Cortex of kidney (tissue), 1 donor: ENCODE measurements at places on chromosomes 4 and X.

- DNase-seq = no peak
Observed at GRCh38 chr4:39657465-39657864, 18.8 kb upstream of the SMIM14 start.

GRCh38 chrX:118862091-118862490 lies 38.5 kb downstream of the ZCCHC12 start:
- DNase-seq = no peak

- no peak for DNase-seq
Observed at GRCh38 chr4:89797117-89797516, 39.8 kb downstream of the SNCA start.

GRCh38 chrX:38817004-38817703 lies 15.9 kb downstream of the MID1IP1 start:
- no peak for DNase-seq

DNA sequence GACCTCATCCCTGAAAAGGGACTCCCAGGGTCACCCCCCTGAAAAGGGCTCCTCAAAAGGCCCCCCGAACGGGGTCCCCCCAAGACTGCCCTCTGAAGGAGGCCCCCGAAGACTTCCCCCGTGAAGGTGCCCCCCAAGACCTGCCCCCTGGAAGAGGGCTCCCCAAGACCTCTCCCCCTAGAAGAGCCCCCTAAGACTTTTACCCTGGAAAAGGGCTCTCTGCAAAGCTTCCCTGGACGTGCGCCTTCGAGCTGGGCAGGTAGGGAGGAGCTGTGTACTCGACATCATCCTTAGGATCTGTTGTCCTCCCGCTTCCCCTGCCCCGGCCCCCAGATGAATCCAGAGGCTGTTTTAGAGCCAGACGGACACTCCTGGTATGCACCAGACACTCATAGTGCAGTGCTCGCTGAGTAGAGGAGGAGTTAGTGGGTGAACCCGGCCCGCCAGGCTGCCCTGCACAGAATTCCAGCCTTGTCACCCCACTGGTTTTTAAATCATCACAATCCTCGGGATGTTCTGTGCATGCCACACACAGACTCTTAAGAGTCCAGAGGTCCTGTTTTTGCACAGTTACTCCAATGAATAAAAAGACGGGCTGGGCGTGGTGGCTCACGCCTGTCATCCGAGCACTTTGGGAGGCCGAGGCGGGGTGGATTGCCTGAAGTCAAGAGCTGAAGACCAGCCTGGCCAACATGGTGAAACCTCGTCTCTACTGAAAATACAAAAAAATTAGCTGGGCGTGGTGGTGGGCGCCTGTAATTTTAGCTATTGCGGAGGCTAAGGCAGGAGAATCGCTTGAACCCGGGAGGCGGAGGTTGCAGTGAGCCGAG lies 5.7 kb upstream of the SLC25A6 start:
- no peak for DNase-seq
